ENCODE measurements at places on chromosomes 7 and 10.

- no peak for DNase-seq
Observed at GRCh38 chr7:35727571-35727970, 32.6 kb upstream of the HERPUD2 start.

DNA sequence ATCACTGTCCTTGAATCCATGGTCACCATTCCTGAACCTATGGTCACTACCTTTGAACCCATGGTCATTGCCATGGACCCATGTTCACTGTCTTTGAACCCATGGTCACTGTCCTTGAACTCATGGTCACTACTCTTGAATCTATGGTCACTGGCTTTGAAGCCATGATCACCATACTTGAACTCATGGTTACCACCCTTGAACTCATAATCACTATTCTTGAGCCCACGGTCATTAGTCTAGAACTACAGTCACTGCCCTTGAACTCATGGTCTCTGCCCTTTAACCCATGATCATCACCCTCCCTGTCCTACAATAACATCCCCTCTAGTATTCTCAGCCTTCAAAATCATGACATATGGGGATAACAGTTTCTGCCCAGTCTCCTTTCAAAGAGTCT is 270.5 kb downstream of the CXCL12 start:
- DNase-seq, result no peak

GRCh38 chr10:122649903-122650302 is 49.7 kb downstream of the C10orf120 start:
- DNase-seq, result no peak

GRCh38 chr7:86592185-86592584 is 51.5 kb upstream of the GRM3 start:
- DNase-seq, result no peak

DNA sequence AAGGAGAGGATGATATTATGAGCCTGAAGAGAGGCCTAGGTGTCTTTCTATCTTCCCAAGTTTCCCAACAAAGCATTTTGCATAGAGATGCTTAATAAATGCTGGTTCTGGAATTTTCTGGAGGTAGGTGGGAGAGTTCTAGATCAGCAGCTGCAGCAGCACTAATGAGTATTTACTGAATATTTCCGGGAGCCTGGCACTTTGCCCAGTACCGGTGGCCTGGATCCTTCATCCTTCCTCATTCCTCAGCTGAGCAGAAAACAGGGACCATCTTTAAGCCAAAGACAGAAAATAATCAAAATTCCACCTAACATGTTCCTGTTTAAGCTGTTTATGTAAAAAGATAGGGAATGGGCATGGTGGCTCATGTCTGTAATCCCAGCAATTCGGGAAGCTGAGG is 813.2 kb upstream of the AUTS2 start:
- no peak for DNase-seq

- DNase-seq, result no peak
Observed at GRCh38 chr7:91235211-91235832, 28.9 kb upstream of the FZD1 start.

GRCh38 chr7:138992052-138992531 is 10.9 kb upstream of the KIAA1549 start:
- no peak for DNase-seq

DNA sequence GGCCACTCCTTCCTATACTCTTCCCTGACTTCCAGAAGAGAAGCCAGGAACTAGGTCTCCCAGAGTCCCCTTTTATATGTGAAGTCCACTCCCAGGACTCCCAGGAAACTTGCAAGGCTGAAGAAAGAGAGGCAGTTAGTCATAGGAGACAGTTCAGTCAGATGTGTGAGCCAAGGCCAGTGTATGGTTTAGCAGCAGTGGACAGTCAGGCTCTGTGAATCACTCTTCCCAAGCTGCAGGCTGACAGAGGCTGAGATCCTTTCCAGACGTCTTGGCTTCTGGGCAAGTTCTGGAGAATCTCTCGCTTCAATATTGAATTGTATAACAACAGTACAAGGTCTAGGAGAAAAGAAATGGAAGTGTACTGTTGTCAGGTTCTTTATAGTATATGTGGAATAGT is 26.9 kb downstream of the BLVRA start:
- no peak for DNase-seq

GRCh38 chr7:115449689-115450088 is 527.8 kb downstream of the MDFIC start:
- DNase-seq, result no peak

DNA sequence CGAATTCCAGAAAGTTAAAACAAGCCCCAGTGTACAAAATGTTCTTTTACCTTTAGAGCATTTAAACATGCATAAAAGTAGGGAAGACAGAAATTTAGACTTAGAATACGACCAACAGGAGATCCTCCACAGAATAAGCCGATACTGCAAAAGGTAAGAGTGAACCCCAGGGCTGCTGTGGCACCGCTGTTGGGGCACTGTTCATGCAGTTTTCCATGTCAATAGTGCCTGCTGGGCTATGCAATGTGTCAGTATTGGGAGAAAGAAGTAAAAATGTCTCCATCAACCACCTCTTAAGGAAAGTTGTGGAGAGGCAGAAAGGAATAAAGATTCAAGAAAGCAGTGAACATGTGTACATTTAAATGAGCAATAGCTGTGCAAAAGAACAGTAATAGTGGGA is 326.5 kb upstream of the SEMA3C start:
- DNase-seq, result no peak

DNA sequence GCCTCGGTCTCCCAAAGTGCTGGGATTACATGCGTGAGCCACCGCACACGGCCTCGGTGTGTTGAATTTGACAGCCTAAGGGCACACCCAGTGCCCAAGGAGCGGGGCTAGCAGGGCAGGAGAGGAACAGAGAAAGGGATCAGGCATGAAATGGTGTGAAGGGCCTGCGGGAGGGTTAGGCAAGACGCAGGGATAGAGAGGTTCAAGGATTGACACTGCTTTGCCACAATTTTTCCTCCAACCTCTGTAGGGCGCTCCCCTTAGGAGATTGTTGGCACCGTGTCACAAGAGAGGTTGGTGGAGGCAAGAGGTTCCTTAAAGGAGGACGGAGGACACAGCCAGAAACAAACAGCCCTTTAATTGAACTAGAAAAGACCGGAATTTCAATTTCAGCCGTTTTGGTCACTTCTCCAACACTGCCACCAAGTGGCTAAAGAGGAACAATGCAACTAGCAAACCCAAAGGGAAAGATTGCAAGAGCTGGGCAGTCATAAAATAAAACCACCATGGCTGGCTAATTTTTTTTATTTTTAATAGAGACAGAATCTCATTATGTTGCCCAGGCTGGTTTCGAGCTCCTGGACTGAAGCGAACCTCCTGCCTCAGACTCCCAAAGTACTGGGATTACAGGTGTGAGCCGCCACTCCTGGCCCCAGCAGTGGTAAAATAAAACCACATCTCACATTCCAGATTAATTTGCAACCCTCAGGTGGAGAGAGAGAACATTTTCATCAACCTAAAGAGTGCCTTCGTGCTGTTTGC is 6.9 kb upstream of the CREB3L2 start:
- DNase-seq, result peak; percentile 14

DNA sequence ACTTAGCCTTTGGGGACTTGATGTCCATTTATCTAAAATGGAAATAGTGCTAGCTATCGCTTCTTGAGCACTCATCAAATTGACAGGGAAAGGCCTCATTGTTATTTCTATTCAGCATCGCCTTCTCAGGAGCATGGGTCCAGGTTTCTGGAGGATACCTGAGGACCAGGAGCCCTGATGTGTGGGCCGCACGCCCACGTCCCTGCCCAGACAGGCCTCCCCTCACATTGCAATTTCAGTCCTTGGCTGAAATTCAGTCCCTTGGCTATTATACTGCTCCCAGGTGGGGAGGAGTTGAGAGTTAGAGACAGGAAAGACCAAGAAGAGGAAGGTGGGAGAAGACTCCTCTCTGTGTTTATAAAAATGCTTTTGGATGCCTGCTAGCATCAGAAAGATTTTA is 38.9 kb downstream of the GPRIN2 start:
- DNase-seq, result no peak

DNA sequence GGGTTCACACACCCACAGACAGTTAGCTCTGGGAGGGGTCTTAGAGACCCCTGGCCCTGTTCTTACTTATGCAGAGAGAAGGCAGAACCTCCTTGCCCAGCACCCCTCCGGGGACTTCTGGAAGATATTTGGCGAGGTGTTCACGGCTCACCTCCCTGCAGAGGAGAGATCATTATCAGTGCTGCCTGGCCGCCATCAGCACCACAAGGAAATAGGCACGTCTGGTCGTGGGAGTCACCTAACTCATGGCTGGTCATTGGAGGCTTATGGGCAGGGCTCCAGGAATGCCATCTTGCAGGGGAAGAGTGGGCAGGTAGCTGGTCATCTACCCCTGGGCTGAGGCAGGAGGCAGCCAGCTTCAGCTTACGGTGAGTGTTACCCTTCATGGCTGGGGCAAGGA is 189.4 kb downstream of the RPS24 start:
- DNase-seq, result no peak

GRCh38 chr7:137932881-137933269 is 69.0 kb downstream of the CREB3L2 start:
- DNase-seq, result no peak

DNA sequence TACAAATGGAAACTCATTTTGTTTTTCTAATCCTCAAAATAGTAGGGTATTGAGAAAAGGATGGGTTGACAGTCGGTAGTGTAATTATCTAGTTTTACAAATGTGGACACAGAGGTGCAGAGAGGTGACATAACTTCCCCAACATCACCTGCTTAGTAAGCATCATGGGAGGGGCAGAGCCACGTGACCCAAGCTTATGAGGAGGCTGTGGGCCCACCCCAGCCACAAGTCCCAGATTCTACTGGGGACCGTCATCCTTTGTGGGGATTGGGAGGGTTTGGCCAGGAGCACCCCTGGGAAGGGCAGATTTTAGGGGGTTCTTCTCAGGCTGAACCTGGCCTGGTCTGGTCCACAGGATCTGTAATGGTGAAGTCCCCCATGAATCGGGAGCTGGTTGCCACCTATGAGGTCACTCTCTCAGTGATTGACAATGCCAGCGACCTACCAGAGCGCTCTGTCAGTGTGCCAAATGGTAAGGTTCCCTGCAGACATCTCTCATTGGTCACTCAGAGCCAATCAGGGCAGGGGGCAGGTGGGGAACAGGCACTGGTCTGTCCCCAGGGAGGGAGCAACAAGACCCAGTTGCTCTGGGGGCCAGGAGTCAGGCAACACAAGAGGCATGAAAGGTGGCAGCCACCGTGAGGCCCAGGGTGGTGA is 23.6 kb upstream of the VSIR start:
- DNase-seq, result no peak

DNA sequence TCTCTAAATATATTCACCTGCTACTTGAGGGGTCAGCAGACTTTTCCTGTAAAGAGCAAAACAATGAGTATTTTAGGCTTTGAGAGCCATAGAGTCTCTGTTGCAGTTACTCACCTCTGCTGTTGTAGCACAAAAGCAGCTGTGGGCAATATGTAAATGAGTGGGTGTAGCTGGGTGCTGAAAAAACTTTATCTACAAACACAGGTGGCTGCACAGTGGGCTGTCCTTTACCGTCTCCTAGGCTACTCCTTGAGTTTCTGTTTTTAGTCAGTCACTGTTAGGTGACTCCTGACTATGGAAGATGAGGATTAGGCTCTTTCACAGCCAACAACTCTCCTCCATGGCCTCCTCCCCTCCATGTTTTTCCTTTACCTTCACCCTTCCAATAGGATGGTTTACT is 286.1 kb upstream of the C7orf33 start:
- DNase-seq, result no peak

DNA sequence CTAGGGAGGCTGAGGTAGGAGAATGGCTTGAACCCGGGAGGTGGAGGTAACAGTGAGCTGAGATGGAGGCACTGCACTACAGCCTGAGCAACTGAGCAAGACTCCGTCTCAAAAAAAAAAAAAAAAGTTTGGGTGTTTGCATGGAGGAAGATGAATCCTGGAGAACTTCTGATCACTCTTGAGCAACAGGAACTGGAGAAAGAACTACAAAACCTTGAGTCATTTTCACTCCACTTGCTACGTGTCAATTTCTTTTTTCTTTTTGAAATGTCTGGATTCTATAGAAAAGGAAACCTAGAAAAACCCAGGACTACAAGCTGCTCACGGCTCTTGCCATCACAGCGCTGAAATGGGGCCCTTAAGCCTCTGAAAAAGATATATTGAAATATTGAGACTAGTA is 189.6 kb upstream of the NRP1 start:
- DNase-seq, result no peak

- DNase-seq, result no peak
Observed at GRCh38 chr7:91787931-91788330, 92.6 kb downstream of the MTERF1 start.

DNA sequence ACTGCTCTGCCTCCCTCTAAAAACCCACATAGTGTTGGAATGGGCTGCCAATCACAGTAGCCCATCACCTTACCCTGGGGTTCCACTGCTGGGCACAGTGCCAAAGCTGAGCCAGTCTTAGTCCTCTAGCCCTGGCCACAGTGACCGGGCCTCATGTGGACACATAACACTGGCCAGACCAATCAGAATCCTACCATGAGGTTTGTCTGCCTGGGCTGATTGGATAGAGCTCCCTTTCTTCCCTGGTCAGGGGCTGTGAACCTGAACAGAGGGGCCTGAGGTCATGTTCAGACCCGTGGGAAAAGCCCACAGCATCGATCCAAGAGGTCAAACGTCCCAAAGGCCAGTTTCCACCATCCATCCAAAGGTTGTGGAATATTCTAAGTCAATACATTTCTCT is 6.1 kb downstream of the DLG5 start:
- DNase-seq, result no peak

DNA sequence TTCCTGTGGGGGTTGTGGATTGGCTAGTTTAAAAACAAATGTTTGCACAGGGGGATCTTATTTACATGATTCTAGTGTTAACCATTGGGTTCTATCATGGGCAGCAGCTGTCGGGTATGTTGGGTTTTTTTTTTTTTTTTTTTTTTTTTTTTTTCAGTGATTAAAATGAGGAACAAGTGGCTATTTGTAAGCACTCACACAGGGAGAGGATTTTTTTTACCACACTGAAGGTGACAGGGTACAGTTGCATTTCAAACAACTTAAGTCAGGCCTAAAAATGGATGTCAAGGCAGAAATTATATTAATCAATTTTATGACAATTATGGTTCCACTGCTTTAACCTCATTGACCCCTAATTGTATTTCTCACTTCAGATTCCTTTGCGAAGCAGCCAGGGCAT is 92.8 kb downstream of the CD36 start:
- DNase-seq, result no peak

DNA sequence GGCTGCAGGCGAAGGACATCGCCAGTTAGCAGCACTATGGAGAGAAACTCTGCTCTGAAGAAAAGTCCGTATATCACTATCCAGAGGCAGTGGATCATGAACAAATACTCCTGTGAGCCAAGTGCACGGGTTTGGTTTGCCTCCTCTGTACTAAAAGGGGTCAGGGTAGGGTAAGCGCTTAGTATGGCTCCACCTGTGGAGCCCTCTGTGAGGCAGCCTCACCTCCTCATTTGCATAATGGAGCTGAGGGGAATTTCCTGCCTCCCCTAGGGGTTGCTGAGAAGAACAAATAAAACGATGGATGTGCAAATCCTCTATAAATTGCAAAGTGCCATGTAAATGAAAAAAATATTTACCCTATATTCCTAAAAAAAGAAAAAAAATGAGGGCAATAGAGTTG is 63.4 kb downstream of the GPR26 start:
- no peak for DNase-seq
